ENCODE measurements at places on chromosomes 7 and 10.

GRCh38 chr7:104271948-104272347, 56.5 kb upstream of the LHFPL3 start:
- no peak for DNase-seq

DNA sequence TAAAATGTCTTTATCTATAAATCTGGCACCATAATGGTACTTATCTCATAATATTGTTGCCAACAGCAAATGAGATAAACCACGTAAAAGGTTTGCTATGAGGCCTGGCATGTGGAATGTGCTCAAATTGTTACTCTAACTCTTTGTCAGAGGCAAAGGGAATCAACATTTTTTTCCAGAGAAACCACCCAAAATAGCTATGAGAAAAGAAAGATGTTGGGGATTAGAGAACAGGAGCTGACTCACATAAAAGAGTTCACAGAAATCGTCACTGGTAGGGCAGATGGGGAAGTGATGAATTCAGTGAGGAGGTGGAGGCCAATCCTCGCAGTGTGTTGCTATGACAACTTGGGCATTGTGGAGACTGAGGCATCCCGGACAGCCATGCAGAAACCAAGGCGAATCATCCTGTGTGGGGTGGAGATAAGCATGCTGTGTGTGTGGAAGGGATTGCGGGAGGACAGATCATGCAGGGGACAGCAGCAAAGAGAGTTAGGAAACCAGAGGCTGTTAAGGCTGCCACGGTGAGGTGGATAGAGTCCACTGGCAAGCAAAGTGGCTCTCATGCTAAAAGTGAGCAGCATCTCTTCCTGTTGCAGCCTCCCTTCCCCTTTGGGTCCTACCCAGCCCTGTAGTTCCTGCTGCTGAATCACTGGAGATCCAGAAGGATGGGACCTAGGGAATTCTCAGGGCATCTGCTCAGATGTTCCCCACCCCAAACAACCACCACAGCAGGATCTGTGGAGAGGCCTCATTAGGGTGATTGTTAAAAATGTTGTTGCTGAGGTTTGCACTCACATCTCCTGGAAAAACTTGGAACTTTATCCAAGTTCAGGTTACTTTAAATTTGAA, 103.9 kb downstream of the CUBN start:
- peak; percentile 34 for DNase-seq

DNA sequence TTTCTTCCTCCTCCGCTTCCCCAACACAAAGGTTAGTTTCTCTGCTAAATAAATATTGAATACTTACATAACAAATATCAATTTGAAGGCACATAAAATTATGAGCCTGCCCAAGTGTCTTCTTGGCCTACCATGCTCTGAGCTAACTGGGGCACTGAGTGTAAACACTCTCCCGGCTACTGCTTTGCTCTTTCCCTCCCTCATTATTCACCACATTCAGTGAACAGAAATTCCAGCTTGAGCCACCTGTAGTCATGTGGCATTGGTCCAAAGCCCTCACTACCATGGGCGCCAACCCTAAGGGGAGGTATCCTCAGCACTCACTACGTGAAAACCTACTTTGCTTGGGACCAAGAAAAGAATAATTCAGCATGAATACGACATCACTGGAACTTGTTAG, 409.0 kb downstream of the KCNMA1 start:
- DNase-seq: no peak

DNA sequence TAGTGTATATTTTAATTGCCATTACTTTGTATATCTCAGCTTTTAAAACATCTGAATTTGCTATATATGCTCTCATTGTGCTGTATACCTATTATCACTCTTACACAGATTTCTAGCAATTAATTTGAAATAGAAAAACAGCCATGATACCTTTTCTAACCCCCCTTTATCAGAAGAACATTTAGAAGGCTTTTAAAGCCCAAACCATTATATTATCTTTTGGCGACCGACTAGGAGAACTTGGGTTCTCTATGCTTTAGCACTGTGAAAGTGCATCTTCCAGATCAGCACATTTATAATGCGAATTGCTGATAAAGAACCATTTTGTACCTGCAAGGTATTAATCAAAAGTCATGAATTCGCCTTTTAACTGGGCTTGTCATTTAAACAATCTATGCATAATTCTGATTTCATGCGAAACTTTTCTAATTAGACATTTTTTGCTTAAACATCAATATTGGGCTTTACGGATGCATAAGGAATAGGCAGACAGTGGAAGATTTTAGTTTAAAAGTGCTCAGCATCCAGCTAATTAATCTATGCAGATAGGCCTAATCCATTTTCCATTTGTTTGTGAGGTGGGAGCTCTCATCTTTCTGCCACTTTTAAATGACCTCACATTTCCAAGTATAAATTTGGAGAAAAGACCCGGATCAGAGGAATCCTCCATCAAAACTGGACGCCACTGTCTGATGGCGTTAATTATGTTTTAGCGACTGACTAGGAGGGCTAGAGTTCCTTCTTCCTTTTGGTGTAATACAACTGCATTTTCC, 1.2 kb upstream of the MLLT10 start:
- DNase-seq: no peak

DNA sequence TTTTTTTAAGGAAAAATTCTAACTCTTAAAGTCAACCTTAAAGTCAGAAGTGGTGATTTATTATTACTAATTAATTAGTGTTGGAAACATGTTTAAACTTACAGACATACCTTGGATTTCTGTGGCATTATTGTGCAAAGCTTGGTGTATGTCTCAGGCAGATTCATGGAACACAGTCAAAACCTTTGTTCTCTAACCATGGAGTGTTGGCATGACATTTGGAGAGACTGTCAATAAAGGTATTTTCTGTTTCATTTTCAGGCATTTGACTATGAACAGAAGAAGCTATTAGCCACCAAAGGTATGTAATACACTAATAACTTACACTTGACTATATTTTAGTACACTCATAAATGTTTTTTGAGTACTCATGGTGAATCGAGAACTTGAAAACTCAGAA, 293.7 kb downstream of the BICC1 start:
- no peak for DNase-seq

DNA sequence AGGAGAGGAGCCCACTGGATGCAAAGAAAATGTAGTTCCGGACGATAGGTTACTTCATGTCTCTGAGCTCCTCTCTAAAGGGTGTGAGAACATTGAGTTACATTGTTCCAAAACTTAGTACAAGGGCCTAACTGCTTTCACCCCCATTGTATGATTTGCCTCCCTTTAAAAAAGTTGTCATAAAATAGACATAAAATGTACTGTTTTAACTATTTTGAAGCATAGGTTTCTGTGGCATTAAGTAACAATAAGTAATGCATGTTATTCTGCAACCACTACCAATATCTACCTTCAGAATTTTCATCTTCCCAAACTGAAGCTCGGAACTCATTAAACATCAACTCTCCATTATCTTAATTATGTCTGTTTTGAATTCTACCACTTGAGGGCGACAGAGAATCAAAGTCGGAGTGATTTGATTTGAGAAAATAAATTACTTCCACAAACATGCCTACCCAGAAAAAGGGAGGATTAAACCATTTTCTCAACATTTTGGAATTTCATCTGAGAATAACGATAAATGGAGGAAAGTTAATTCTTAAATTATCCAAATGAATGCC, 2.7 kb downstream of the IGFBP1 start:
- no peak for DNase-seq

DNA sequence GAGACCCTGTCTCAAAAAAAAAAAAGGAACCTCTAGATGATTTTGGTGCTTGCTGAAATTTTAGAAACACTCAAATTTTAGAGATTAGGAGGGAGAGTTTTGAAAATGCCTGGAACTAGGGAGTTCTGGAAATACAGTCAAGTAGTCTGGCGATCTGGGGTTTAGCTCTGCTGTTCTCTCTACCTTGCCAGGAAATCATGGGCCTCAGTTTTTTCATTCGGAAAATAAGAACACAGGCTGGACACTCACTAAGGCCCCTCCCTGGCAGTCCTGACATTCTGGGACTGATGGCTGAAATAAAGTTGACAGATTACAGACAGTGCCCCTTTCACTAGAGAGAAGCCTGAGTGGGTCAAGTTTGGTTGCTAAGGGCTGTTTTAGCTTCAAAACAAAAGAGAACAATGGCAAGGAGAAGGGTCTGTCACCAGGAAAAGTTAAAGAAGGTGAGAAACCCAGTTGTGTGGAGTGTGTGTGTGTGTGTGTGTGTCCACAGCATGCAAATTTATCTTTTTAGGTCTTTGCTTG, 25.0 kb upstream of the CALN1 start:
- no peak for DNase-seq

Measured in activated CD4-positive, CD25-positive, alpha-beta regulatory T cell treated with anti-CD3 and anti-CD28 coated beads, Interleukin-2, amount 50 U/mL, for 16 hours (primary cell).